ENCODE measurements at places on chromosomes 6 and 20.

DNA sequence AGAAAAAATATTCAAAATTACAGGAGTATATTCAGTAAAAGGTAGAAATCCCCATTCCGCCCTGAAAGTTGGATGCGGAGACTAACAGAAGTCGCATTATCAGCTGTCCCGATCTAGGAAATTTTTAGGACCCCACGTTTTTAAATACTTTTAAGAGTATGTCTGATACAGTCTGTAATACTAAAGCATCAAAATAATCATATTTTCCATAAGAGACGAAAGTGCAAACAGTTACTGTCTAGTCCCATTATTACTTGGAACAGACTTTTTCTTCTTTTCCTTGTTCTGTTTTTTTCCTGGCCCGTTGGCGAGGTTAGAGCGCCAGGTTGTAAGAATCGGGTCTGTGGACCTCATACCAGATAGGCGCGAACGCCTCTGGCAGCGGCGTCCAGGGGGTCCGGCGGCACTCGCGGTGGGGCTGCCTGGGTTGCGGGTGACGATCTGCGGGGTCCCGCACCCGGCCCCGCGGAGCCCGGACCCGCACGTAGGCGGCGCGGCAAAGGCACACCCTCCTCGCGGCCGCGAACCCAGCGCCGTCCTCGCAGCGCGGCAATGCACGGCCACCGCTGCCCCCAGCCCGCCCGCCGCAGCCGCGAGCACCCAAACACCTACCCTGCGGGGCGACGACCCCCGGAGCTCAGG is 460 bp downstream of the PLAGL1 start:
- peak; percentile 41 for DNase-seq

DNA sequence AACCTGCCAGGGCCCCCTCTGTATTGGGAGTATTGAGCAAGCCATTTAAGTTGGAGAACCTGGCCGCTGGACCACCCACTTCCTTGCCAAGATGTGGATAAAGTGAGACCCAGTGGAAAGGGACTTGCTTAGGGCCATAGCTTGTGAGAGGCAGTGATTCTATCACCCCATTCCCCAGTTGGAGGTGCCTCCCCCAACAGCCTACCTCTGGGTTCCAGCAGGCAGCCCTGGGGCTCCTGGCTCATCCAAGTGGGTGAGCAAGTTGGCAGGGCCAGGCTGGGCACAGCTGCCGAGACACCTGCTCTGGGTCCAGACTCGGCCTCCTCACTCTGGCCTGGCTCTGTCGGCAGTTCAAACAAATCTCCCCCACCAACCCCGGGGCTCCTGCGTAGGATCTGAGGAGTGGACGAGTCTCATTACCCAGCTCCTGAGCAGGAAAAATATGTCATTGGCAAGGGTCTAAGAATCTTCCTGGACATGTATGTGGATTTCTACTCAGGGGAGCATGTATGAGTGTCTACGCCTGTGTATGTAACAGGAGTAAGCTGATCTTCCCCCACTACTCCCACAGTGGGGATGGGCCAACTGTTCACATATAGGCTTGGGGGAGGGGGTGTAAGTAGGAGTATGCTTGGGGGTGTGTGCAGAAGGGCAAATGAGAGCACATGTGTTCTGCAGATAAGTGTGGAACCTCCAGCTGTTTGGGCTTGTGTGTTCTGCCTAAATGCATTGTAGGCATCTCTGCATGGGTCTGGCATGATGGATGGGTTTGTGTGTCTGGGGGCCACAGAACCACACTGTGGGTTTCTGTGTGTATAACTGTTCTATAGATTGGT is 1.9 kb downstream of the ID1 start:
- peak; percentile 95 for DNase-seq

DNA sequence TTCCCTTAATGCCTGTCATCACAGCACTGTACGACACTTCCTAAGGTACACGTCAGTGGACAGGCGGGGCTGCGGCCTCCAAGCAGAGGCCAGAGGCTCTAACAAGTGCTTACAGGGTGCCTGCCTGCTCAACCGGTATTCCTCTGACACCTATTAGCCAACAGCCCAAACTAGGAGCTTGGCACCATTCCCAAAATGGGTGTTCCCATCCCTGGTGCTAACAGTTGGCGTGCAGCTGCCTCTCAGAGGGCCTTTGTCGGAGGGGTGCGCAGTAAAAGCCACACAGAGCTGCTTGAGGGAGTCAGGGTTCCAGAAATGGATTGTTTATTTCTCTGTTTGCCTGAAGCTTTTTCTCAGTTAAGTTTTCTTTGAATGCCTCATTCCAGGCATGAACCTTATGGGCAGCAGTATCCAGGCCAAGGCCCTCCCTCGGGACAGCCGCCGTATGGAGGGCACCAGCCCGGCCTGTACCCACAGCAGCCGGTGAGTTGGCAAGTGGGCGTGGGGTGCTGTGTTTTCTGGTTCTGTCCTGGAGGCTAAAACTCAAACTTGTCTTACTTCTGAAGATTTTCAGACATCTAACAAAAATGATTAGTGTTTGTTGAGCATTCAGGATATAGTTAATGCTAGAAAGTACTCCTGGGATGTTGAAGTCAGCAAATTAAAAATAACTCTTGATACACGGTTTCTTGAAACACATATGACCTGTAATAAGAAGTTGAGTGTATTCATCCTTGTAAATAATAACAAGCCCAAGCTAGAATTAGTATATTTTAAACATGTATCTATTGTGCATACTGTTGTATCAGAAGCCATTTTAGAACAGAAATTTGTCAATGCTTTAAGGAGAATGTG is 124.7 kb downstream of the TMEM242 start:
- peak; percentile 19 for DNase-seq

DNA sequence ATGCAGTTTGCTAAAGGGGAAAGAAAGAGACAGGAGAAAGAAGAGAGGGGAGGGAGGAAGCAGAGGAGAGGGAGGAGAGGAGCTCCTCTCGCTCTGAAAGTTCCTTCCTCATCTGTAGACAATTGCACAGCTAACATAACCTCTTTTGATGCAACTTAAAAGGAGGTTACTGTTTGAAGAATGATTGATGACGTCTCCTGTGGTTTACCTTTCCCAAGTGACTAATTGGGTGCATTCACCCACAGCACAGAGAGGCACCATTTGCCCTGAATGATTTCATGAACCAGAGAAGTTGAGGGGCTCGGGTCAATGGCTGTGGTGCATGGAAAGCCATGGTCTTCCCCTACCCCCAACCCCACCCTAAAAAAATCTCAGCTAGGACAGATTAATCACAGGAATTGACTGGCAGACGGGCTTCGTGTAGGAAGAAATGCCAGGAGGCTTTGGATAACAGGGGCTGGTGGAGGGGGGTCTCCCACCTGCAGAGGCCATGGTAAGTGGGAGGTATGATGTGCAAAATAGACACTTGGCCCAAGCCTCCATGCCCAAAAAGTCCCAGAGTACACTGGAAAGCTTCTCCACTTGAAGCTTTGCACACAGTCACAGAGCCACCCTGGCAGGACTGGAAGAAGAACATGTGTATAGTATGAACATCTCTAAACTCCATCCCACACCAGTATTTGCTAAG is 213.7 kb downstream of the ANKRD60 start:
- DNase-seq = no peak

DNA sequence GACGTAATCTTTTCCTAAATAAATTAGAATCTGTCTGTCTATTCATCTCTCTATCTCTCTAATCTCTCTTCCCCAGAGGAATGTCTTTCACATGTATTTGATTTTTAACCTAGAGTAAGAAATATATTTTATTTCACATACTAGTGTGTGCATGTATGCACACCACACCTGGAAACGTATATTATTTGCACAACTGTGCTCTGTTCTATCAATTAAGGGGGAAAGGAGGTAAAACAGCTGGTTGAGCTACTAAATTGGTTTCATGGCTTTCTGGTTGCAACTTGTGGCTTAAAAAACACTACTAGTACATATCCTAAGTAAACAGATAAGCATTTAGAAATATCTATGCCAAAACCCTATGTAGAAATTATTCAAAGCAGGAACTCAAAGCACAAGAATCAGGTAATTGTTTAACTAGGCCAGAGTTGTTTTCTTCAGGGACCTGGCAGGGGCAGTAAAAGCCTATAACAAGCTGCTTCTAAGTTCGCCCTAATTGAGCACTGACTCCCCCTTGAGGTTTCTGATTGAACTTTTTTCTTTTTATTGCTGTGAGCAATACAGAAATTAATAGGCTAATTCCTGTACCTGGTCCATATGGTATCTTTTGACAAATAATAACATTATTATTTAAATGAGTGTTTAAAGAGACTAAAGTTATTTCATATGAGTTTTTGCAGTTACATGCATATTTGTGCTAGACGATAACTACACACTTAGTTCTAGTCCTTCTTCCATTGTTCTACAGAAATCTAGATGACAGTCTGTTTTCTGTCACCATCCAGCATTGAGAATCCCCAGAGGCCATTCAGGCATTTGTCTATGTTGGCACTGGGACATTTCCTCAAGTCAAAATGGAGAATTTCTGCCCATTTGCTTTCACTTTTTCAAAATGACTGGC is 88.6 kb downstream of the MCHR2 start:
- DNase-seq = peak; percentile 73

DNA sequence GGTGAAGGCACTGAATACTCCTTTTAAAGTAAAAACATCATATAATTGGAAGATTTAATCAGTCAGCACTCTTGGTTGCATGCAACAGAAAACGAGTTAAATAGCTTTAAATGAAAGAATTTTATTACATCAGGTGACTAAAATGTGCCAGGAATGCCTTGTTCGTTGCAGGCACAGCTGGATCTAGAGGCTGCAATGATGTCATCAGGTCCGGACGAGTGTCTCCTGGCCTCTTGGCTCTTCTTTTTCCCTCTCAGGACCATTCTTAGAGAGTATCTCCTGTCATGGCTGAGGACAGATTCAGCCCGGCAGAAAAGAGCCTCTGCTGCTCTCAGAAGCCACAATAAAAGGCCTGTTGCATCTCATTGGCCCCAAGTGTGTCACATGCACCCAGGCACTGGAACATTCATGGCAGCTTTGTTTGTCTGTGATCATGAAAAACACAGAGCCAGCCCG is 510.7 kb upstream of the SULF2 start:
- peak; percentile 82 for DNase-seq

DNA sequence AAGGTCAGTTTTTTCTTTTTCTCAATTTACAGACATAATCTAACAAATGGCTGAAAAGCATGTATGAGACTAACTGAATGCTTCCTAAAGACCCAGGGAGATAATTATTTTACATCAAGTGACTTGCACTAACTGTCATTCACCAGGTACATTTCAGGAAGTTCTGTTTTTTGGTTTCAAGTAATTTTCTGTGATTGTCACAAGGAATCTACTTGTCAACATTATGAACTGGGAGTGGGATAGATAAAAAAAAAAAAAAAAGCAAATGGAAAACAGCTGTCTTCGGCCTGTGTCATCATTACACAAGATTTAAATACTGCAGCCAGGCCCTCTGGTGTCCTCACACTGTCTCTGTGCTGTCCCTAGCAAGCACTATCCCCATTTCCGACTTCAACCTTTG is 379.0 kb upstream of the HTR1E start:
- DNase-seq = no peak

DNA sequence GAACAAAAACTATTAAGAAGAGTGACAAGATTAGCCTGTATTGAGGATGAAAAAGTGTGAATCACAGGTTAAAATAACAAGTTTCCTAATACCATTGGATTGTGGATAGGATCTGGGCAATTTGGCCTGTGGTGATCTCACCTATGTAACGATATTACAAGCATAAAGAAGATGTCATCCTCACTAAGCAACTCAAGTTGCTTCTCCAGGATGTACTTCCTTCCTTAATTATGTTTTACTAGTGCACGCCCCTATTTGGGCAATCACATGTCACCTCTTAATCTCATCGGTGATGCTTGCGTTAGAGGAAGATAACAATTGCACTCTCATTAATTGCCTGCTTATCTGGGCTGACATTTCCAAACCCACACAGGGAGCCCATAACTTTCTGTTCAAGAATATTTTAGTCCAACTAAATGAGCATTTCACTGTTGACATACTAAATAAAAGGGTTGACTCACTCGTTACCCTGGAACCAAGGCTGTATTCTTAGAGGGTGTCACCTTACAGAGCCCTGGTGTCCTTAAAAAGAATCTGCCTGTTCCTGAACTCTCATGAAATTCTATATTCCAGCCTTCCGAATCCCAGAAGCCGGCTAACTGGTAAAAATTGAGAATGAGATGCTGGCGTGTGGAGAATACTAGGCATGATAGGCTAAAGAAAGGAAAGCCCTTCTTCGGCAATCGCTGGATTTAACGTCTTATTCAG is 88.2 kb upstream of the ATXN1 start:
- peak; percentile 62 for DNase-seq

- DNase-seq = peak; percentile 22
Observed at GRCh38 chr6:56019973-56020372, 144.6 kb upstream of the BMP5 start.

DNA sequence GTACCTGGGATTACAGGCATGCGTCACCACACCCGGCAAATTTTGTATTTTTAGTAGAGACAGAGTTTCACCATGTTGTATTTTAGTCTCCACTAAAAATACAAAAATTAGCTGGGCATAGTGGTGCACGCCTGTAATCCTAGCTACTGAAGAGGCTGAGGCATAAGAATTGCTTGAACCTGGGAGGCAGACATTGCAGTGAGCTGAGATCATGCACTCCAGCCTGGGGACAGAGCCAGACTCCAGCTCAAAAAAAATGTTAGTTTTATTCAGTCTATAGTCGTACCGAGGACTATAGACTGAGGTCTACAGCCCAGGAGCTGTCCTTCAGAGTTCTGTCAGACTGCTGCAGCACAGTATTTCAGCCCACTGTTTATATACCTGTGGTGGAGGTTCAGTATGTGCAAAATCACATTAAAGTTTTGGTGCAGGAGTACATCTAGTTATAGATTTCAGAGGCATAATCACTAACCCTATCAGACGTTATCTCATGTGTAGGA is 3.6 kb upstream of the CASP8AP2 start:
- DNase-seq = peak; percentile 66

DNA sequence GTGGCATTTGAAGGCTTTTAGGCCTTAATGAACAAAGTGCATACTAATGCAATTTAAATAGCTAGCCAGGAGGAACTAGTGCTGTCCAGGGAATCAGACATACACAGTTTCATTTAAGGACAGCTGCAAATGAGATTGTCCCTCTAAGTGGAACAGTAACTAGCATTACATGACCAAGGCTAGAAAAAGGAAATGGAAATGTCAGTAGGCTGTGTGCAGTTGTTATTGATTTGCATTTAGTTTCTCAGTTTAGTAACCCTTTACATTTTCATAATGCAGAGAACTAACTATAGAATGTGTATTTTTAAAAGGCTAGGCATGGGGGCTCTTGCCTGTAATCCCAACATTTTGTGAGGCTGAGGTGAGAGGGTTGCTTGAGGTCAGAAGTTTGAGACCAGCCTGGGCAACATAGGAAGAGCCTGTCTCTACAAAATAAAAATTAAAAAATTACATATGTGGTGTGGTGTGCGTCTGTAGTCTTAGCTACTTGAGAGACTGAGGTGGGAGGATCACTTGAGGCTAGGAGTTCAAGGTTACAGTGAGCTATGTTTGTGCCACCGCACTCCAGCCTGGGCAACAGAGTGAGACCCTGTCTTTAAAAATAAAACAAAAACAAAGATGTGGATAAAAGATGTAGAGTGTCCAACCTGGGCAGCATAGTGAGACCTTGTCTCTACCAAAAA is 468.0 kb downstream of the UTRN start:
- DNase-seq = no peak

GRCh38 chr6:49849213-49849907 is 17.0 kb downstream of the CRISP1 start:
- DNase-seq = peak; percentile 70
